CD4-positive, alpha-beta T cell treated with Interferon alpha-2 for 1 hour (primary cell): ENCODE measurements at places on chromosomes 11 and 22.

DNA sequence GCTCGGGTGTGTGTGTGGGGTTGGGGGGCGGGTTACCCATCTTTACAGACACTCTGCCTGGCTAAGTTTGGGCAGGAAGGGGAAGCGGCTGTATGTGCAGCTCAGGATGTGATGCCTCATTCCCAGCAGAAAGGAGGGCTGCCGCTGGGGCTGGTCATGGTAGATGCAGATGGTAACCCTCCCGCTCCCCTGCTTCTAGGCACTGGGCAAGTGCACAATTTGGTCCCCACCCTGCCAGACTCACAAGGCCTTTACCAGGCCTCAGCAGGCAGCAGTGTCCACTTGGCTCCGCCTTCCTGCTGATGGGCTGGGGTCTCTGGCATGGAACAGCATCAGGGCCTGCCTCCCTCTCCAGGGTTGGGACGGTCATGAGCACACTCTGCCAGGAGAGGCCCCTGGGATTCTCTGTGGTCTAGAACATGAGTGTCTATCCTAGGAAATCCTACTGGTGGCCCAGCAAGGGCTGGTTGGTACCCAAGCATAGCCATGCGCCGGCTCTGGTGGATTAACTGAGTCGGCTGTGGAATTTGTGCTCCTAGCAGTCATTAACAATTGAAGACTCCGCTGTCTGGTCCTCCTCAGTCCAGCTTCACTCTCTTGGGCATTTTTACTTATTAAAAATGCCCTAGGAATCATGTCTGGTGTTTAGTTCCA lies 4.2 kb downstream of the LMO1 start:
- DNase-seq, result no peak

GRCh38 chr11:32343325-32344008 lies 91.9 kb downstream of the WT1 start:
- peak; percentile 8 for DNase-seq

DNA sequence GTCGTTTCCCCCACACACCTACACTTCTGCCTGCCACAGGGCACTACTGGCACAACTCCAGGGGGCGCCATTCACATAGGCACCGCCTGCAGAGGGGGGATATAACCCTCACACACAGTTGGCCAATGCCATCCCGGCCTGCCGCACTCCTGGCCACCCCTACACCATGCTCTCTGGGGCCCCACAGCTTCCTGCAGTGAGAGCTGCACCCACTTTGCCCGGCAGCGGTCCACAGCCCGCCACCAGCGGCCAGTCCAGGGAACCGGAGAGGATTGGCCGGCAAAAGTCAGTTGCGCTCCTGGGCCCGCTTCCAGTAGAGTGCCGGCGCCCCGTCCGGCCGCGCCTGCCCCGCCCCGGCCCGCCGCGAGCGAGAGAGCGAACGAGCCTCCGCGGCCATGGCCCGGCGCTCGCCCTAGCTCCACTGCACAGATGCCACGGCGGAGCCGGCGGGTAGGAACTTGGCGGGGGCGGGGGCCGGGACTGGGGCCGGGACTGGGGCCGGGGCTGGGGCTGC lies 25.6 kb upstream of the SUSD2 start:
- DNase-seq, result peak; percentile 45

DNA sequence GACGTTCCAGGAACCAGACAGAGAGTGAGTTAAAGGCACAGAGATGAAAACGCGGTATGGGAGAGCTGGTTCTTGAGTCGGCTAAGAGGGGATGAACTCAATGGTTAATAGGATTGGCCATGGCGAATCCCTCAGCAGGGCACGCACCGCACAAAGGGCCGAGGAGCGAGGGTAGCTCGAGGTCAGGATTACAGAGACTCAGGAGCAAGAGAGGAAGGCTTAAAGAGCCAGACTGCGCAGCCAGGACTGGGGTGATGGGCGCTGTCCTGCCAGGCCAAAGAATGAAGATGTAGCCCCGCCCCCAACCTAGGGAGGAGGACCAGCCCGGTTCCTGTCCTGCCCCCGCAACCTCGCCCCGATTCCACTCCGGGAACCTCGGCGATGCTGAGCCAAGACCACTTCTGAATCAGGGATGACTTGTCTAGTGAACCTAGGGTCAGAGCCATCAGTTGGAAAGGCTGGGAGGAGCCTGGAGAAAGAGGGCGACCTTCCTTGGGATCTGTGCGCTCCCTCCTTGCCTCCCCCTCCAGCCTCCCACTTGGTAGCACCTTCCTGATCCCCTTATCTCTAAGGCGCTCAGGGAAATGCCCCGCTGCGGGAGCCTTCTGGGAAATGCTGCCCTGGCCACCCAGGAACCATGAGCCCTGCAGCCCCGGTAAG lies at the start of gene PLEKHB1:
TSS of gene PLEKHB1 (plus strand) at position 610 of the 660 bp plus-strand sequence. CDS start at position 638, 28 bp downstream.
- DNase-seq, result no peak

DNA sequence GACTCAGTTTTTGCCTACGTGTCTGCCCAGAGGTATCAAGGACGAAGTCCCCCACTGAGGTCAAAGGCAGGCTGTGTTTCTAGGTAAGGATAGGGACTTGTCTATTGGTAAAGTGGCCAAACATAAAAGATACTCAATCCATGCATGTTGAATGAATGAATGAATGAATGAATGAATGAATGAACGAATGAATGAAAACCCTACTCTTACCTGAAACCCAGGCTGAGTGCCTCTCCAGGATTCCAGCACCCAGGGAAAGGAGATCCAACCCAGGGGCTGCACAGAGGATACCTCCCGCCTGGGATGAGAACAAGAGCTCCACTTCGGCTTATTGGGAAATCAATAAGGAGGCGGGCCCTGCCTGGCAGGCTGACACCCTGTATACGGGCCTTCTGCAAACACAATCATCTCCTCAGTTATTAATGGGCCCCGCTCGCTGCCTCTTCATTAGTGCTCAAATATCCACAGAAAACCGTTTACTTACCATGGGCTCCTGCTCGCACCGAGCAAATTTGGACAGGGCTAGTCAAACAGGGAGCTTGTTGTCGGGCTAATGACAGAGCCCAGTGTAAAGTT lies 177.4 kb downstream of the BUD13 start:
- DNase-seq, result no peak

DNA sequence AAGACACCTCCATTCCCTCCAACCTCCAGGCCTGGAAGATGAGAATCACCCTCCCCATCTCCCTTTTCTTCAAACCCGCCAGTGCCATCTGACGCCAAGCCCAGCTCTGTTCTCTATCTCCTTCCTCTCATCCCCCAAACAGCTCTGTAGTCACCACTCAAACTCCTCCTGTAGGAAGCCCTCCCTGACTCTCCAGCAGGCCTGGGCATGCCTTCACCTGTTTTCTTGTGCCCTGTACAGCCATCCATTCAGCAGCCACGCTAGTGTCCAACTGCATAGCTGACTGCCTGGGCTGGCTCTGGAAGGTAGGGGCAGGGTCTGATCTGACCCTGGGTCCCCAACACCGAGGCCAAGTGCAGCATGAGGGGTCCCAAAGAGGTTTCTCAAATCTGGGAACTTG lies 25.0 kb downstream of the GDPD5 start:
- no peak for DNase-seq

- DNase-seq, result no peak
Measured at GRCh38 chr22:46276563-46276962, 8.8 kb downstream of the TTC38 start.

- no peak for DNase-seq
Measured at GRCh38 chr11:85875505-85875904, 20.3 kb downstream of the CCDC83 start.

DNA sequence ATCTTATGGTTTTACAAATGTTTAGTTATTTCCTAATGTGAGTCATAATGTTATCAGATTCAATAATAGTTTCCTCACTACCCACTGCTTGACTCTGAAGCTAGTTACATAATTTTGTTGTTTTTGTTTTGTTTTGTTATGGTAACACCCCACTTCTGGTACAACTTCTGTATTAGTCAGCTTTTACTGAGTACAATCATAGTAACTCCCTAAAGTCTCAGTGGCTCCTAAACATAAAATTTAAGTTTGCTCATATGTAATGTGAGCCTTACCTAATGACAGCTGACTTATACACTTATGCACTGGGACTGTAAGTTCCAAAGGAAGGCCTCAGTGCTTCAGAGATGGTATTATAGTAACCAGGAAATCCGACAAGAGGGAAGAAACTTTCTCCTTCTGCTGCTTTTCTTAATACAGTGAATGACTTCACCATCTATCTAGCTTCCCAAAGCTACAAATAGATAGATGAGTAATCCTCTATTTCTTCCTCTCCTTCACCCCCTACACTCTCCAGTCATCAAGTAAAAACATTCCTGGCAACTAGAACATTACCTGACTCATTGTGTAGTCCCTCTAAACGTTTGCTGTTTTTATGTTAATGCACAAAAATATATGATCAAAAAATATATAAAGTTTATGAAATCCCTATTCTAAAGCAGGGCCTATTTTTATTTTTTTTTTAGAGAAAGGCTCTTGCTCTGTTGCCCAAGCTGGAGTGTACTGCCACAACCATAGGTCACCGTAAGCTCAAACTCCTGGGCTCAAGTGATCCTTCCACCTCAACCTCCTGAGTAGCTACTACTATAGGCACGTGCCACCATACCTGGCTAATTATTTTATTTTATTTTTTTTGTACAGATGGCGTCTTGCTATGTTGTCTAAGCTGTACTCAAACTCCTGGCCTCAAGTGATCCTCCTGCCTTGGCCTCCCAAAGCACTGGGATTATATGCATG lies 563.0 kb downstream of the SOX6 start:
- DNase-seq, result no peak

- DNase-seq, result no peak
Measured at GRCh38 chr11:132588366-132588765, 943.9 kb downstream of the OPCML start.

- peak; percentile 42 for DNase-seq
Measured at GRCh38 chr22:39994566-39995392, at the start of gene FAM83F. FAM83F (plus strand) TSS chr22:39994954; CDS start chr22:39995043, 89 bp downstream.

- DNase-seq, result no peak
Measured at GRCh38 chr22:44721213-44721612, 19.2 kb downstream of the PRR5 start.

GRCh38 chr22:17612057-17612456 lies 16.5 kb downstream of the ATP6V1E1 start:
- DNase-seq, result no peak

DNA sequence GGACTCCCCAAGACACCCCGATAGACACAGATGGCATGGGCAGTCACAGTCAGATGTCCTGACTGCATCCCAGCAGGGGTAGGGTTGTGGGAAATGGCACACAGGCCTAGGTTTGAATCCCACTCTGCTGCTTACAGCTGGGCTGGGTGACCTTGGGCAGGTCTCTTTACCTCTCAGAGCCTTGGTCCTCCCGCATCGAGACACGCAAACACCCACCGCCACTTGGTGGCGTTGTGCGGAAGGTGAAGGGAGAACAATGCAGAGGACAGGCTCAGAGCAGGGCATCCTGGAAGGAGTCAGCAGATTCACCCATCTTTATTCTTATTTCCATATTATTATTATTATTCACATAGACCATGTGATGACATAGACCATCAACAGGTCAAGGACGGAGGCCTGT lies 140.5 kb downstream of the MIAT start:
- DNase-seq, result no peak

DNA sequence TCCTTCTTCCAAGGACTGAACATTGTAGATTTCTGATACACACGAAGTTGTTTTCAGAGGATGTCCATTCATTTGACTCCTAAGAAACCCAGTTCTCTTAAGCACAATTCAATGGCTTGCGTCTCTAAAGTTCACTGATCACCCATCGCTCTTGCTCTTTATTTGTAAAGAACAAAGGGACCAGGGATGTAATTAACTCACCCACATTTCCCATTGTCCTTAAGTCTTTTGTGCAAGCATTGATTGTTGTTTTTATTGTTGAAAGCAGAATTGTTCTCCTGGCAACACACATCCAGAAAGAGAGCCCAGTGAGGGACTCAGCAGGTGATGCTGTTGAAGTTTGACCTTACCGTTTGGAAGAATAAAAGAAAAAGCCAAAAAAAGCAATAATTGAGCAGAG lies 59.2 kb downstream of the SPON1 start:
- DNase-seq, result no peak

DNA sequence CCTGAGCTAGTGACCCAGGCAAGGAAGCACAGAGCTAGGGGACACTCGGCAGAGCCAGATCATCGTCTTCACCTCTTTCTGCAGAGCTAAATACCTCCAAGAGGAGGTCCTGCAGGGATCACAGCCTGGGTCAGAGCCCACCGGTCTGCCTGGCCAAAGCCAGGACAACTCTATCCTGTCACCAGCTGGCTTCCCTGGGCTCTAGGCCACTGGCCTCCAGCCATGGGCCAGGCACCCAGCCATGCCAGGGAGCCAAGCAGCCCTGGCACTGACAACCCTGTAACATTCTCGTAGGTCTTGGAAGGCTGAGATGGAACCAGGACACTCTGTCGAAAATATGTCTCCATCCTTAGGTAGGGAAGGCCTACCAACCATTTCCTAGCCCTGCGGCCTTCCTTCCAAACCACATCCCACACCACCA lies 270.1 kb downstream of the BUD13 start:
- no peak for DNase-seq

- no peak for DNase-seq
Measured at GRCh38 chr11:60100516-60100915, 12.1 kb downstream of the MS4A2 start.

DNA sequence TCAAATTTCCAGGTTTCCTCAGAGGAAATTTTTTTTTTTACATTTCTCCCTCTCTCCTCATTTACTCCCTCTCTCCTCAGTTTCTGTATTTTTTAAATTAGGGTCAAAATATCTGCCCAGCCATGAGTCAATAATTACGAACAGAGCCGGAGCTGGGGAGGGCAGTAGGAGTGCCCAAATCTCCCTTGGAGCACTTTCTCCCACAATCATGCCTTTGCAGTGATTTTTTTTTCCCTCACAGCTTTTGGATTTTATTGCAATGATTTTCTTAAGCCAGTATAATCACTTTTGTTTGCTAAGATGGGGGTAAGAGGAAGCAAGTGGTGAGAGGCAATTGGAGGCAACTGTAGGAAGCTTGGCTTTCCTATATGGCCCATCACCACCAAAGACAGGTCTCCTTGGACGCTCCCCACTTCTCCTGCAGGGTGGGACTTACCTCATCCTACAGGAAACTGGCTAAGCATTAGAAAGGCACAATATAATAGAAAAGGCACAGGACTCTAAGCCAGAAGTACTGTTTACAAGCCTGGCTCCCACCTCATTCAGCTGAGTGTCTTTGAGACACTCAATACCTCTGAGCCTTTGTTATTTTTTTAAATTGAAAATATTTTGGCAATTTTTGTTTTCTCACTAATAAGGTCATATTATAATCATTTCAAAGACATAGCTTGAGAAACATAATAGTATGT lies 192.6 kb upstream of the PITPNB start:
- no peak for DNase-seq

GRCh38 chr11:66181632-66182315 lies 86.7 kb upstream of the RAB1B start:
- DNase-seq, result no peak

- no peak for DNase-seq
Measured at GRCh38 chr11:18001191-18001590, 11.7 kb downstream of the SERGEF start.
